ENCODE measurements at places on chromosomes 2 and 18.

DNA sequence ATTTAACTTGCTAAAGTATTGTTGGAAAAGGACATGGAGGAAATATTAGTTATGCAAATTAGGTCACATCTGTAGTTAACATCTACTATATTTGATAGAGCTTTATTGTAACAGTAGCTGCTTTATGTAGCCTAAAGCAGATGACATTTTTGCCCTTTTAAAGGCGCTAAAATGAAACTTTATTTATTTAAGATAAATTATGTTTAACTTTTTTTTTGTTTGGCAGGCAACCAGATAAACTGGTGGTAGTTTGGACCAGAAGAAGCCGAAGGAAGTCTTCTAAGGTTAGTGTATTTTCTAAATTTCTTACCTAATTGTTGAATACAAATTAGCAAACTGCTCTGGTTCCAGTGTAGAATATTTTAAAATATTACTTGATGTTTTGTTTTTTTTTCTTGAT, 41.7 kb downstream of the EHBP1 start:
- DNase-seq, result no peak

- DNase-seq, result no peak
These were observed 1.1 kb upstream of the DNPEP start for GRCh38 chr2:219388907-219389156.

DNA sequence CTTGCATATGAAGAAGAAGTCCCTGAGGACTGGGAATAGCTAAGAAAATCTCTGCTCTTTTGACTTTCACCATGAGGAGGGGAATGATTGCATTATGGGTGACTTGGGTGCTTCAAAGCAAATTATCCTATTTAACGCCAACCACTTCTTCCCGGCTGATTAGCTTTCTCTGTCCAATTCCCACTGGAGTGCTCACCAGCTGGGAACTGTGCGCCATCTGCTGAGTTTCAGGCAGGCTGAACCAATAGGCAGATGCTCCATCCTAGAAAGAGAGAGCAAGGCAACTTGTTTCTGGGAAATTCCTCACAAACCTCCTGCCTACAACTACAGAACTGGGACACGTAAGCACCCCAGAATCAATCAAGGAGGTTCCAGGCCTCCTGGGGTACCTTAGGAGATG, 49.4 kb downstream of the POLE4 start:
- DNase-seq, result no peak

DNA sequence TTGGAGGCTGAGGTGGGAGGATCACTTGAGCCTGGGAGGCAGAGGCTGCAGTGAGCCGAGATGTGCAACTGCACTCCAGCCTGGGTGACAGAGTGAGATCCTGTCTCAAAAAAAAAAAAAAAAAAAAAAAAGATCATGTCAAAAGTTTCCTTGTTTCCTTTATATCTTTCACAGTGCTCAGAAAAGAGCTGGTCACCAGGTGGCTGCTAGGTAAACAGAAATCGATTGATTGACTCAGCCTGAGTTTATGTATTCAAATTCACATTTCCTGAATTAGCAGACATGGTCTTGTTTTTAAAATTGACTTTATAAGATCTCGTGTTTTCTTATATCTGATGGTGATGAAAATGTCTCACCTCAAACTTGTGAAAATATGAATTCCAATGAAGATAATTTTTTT, 261.8 kb upstream of the FANCL start:
- DNase-seq, result no peak

DNA sequence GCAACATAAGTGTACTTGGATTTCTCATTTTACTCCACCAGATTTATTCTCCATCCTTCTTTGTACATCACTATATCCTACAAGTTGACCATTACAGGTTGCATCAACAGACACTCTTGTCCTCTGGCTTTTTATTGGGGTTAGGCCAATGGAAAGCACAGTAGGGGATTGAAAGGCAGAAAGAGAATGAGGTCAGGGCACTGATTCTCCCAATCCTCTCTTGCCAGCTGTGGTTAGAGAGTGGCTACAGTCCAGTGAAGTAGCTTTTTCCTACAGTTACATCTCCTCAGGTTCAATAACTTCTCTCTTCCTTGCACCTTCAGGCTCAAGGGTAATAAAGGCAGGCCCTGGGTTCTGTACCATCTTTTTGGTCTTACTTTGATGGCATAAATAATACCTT, 20.2 kb upstream of the COL5A2 start:
- no peak for DNase-seq

- DNase-seq, result no peak
These were observed 6.2 kb upstream of the TFCP2L1 start for GRCh38 chr2:121291251-121291580.

GRCh38 chr2:134148843-134149472, 104.9 kb upstream of the MGAT5 start:
- DNase-seq, result no peak

DNA sequence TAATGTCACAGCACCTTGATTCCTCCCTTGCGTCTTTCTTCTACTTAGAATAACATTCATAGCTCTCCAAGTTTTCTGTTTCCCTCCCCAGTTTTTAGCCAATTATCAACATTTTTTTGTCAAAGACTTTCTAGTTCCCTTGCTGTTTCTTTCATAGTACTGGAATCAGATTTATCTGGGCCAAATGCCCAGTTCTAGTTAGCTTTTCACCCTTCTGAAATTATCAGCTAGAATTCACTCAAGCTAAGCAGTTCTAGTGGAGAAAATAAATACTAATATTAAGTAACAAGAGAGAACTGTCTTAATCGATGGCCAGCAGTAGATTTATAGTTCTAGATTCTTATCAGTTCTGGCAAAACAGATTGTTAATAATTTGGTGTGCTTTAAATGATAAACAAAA, 36.2 kb downstream of the EFEMP1 start:
- no peak for DNase-seq

DNA sequence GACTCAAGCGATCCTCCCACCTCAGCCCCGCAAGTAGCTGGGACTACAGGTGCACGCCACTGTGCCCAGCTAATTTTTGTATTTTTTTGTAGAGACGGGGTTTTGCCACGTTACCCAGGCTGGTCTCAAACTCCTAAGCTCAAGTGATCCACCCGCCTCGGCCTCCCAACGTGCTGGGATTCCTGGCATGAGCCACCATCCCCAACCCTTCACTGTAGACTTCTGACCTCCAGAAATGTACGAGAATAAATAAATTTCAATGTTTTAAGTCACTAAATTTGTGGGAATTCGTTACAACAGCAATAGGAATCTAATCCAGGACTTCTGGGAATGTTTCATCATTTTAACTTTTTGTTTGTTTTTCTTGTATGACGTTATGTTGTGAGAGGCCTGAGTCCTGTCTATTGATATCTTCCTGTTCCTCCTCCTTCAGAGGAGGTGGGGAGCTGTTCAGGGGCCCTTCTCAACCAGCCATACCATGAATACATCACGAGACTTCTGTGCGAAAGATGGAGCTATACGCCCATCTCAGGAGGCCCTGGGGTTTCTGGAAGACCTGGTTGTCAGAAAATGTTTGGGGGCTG, 40.0 kb downstream of the TEX44 start:
- DNase-seq, result no peak
